ENCODE measurements at places on chromosomes 1 and 21.

DNA sequence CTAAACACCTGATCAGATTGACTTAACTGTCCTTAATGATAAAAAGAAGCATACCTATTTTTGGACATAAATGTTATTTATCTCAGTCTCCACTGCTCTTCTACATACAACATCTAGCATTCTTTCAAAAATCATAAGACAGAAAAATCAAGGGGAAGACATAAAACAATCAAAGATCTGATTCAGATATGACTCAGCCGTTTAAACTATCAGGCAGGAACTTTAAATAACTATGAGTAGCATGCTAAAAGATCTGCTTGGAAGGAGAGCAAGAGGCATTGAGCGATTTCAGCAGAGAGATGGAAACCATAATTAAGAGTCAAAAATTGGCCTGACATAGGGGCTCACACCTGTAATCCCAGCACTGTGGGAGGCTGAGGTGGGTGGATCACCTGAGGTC, 27.2 kb upstream of the SLC22A15 start:
- no peak for DNase-seq

GRCh38 chr1:20787840-20788795, 1.0 kb upstream of the HP1BP3 start:
- DNase-seq: no peak

GRCh38 chr1:17193222-17194132, 11.5 kb upstream of the PADI1 start:
- no peak for DNase-seq

DNA sequence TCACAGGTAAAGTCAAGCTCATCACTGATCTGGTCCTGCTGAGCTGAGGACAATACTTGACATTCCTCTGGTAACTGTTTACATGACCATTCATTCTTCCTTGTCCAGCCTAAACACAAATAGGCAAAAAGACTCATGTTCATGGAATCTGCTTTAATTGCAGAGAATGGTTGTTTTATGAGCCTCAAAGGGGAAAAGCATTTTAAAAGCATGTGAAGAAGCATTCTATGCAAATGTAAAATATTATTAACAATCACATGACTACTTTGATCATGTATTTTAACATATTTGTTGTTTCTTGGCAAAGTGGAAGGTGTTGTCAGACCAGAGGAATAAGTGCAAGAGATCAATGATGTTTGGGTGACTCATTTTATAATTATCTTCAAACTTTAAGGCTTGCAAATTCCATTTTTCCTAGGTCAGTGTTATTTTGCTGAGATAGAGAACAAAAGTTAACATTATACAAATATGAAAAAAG, 133.7 kb downstream of the RUNX1 start:
- no peak for DNase-seq

DNA sequence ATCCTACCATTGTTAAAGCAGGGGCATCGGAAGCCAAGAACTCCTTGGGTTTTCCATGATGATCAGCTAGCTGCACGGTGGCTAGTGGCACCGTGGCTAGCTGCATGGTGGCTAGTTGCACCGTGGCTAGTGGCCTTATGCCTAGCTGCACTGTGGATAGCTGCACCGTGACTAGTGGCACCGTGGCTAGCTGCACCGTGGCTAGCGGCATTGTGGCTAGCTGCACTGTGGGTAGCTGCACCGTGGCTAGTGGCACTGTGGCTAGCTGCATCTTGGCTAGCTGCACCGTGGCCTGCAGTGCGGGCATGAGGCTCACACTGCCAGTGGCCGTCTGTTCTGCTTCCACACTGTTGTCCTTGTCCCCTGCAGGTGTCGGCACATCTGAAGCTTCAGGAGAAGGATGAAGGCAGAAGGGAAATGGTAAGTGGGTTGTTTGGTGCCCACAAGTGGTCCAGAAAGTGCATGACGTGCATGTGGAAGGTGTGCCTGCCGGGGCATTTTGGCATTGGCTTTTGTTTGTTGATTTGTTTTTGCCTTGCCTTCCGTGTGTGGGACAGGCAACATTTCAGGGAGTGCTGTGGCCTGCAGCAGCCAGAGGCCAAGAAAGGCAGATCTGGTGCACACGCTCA, 38.6 kb downstream of the TFF3 start:
- no peak for DNase-seq

- no peak for DNase-seq
Observed at GRCh38 chr1:228073857-228074545, 8.5 kb upstream of the ARF1 start.

- no peak for DNase-seq
Observed at GRCh38 chr21:35825370-35826353, 234.7 kb downstream of the SETD4 start.

- DNase-seq: no peak
Observed at GRCh38 chr1:245377854-245378253, 223.1 kb downstream of the KIF26B start.

GRCh38 chr1:48831120-48831978, 54.7 kb upstream of the BEND5 start:
- no peak for DNase-seq

- DNase-seq: no peak
Observed at GRCh38 chr1:80607064-80607463, 1193.7 kb upstream of the ADGRL2 start.

- DNase-seq: peak; percentile 60
Observed at GRCh38 chr1:16012590-16013219, 5.1 kb downstream of the HSPB7 start.

GRCh38 chr1:12621346-12622335, 3.6 kb upstream of the DHRS3 start:
- no peak for DNase-seq

- DNase-seq: no peak
Observed at GRCh38 chr1:29569971-29570634, 333.8 kb downstream of the PTPRU start.

DNA sequence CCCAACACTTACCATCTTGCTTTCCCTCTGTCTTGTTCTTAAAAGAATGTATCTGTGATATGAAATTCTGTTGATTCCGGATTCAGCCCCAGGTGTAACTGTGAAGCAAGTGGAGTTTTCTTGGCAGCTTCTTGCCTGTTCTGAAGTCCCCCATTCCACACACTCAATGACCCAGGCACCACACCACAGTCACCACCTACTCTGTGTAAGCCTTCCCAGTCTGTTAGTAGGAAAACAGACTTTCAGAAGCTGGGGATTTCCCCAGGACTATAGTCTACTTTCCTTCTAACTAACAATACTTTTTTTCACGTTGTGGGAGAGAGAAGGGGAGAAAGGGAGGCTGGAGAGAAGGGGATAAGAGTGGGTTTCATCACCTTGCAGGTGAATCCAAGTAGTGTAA, 299.1 kb upstream of the PROX1 start:
- no peak for DNase-seq

GRCh38 chr1:192580351-192580962, 4.9 kb downstream of the RGS1 start:
- DNase-seq: no peak

GRCh38 chr1:1779691-1780597, 1.7 kb upstream of the NADK start:
- DNase-seq: peak; percentile 68

GRCh38 chr1:229156872-229157271, 114.0 kb upstream of the RAB4A start:
- no peak for DNase-seq

- DNase-seq: no peak
Observed at GRCh38 chr1:186122837-186123236, 252.2 kb downstream of the TPR start.

GRCh38 chr21:29643289-29643688, 296.5 kb downstream of the GRIK1 start:
- DNase-seq: no peak

- DNase-seq: no peak
Observed at GRCh38 chr1:109763646-109764415, at the start of gene EPS8L3. Gene EPS8L3 (minus strand): TSS chr1:109763923. CDS start chr1:109761749, 2,174 bp downstream.

DNA sequence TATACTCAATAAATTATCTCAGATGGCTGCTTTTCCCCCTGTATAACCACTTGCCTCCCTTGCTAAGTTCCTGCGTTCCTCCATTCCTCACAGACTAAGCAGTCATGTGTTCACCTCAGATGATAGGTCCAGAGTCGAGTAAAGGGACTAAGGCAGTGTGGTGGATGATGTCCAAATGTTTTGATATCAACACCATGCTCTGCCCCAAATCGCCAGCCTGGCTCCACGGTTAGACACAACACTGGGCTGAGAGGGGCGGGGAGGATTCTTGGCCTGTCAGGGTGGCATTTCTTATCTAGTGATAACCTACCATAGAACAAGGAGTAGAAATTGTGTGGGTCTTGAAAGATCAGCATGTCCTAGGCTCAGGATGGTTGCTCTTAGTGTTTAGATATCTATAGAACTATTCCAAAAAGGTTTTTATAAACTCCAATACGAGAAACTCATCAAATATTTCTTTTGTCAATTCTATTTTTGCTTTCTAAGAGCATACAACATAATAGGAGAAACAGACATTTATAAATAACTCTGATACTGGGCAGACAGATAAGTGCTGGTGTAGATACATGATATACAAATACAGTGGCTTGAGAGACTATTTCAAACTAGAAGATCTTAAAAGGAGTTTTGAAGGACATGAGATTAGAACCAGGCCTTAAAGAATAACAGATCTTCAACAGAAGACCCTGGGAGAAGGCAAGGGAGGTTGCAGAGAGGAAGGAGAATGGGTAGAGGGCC, 21.5 kb downstream of the GJA5 start:
- DNase-seq: no peak

DNA sequence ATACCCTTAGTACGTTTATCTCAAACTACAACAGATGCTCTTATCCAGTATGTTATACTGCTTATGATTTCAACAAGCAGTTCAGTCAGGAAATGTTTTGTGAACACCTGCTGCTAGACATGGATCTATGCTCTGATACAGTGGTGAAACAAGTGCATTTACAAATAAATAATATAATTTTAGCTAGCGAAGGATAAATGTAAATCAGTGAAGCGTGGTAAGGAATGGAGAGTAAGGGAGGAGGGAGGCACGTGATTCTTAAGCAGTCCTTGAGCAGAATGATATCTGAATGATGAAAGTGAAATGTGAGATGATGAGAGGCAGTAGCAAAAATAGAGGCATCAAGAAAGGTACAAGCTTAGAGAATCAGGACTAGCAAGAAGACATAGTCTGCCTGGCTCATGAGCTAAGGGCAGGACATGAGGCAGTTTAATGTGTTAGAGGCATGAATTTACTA, 6.3 kb downstream of the TSNAX start:
- no peak for DNase-seq

All from stimulated activated CD4-positive, alpha-beta T cell treated with anti-CD3 and anti-CD28 coated beads, Interleukin-15, amount 100 ng/mL, for 24 hours (primary cell).